ENCODE measurements at places on chromosomes 12 and 14.

- DNase-seq = peak; percentile 77
Observed at GRCh38 chr12:115257791-115258190, 573.8 kb upstream of the TBX3 start.

GRCh38 chr14:71815110-71815509 is 117.1 kb upstream of the RGS6 start:
- no peak for DNase-seq

DNA sequence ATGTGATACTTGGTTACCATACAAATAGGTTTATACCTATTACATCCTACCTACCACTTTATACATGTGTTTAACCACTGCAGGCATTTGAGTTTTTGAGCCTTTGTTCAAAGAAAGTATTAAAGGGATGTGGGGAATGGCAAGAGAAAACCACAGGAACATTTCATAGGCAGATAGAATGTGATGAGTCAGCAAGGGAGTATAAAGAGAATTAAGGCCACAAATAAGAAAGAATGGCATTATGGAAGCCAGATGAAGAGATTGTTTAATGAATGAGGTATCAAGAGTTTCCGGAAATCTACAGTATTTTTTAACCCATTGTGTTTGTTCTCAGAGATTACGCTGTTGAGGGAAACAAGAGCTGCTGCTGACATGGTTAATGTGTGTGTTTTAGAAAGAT is 66.9 kb downstream of the METTL25 start:
- DNase-seq = peak; percentile 60

DNA sequence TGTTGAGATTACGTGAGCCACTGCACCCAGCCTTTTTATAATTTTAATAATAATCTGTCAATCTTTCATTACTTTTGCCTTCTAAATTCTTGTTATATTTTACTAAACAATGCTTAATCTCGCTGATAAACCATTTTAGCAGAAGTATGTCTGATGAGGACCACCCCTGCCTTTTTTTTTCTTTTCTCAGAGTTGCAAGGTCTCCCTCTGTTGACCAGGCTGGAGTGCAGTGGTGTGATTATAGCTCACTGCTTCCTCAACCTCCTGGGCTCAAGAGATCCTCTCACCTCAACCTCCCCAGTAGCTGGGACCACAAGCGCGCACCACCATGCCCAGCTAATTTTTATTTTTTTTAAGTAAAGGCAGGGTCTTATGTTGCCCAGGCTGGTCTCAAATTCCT is 118.6 kb upstream of the DNM1L start:
- DNase-seq = no peak

- DNase-seq = no peak
Observed at GRCh38 chr12:10498042-10498441, 7.6 kb upstream of the EIF2S3B start.

DNA sequence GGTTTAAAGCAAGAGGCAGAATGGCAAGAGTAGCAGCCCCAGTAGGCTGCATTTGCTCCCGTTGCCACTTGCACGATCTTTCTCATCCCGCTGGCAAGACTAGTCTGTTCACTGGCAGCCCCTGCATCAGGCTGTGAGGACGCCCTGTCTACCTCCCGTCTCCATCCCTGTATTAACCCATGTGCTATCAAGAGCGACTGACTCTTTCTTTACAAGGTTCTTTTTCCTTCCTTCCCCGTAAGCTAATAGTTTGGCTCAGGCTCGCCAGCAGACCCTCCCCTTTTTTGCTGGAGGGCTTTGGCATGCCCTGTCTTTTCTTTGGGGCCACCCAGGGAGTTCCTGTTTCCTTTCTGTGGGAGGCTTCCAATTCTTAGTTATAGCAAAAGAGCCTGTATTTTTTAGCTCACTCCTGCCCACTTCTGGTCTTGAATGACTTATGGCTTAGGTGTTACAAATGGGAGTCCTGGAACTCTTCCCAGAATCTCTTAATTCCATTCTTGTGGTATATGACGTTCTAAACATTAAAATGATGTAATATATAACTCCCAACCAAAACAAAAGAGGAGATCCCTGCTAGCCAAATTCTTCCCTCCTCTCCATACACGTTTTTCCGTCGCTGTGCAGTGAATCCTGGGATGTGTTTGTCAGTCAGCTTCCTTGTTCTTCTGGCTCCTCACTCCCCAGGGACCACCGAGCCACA is 149.0 kb downstream of the PRKCH start:
- peak; percentile 96 for DNase-seq

GRCh38 chr14:60350366-60350720 is 101.3 kb downstream of the PPM1A start:
- DNase-seq = peak; percentile 24

- peak; percentile 33 for DNase-seq
Observed at GRCh38 chr12:122834921-122835749, at the start of gene HIP1R. Gene HIP1R, plus strand, starts transcription at chr12:122835457. Its CDS starts 94 bp downstream, at chr12:122835551.

All from EH (cell line).